ENCODE measurements at places on chromosomes 5 and 9.

- DNase-seq = no peak
Observed at GRCh38 chr9:9913276-9913832, 699.4 kb downstream of the PTPRD start.

GRCh38 chr5:25128606-25129005, 483.8 kb upstream of the CDH10 start:
- no peak for DNase-seq

DNA sequence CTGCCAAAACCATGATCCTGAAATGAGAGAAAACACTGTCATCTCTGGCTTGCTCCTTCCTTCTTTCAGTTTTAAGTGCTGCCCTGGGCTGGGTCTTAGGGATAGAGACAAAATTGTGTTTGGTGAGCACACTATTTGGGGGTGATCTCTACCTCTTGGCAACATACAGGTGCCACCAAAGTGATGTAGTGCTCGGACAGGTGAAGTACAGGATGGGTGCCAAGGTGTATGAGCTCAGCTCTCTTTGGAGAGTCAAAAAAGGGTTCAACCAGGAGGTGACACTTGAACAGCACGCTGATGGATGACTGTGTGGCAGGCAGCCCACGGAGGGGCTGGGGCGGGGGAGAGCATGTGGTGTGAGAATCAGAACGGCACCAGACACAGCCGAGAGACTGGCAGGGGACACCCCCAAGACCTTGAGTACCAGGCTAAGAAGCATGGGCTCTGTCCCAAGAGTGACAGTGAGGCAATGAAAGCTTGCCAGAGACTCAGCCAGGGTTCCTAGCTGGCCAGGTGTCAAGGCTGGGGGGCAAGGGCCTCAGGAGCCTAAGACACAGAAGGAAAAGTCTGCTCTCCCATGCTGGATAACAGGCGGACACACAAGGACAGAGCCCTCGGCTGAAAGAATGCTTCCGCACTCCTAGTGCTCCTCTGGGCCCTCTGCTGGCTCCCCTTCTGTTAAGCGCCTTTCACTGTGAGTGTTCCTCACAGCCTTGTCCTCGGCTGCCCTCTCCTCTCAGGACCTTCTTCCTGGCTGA, 2.5 kb downstream of the NHP2 start:
- DNase-seq = peak; percentile 37

DNA sequence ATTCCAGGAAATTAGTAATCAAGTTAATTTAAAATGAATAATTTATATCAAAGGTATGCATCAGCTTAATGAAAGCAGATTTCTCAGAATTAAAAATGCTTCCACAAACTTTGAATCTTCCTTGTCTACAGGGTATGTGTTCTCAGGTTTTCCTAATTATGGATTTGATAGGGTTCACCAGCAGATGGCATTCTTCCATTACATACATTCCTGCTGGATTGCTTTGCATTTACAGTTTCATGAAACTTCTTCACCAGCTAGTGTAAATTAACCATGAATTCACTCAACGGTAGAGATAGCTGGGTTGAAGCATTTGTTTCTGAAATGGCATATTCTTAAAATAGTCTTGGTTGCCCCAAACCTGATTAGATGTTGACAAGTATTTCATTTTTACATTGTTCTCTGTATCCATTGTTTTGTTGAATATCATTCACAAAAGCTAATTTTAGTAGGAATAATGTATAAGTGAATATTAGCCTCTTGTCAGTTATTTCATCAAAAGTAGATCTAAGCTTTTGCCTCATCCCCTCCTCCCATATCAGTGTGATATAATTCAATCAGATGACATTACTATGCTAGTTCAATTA, 68.7 kb upstream of the WDR41 start:
- DNase-seq = peak; percentile 71

- peak; percentile 40 for DNase-seq
Observed at GRCh38 chr5:125835293-125836172, 587.7 kb upstream of the GRAMD2B start.

DNA sequence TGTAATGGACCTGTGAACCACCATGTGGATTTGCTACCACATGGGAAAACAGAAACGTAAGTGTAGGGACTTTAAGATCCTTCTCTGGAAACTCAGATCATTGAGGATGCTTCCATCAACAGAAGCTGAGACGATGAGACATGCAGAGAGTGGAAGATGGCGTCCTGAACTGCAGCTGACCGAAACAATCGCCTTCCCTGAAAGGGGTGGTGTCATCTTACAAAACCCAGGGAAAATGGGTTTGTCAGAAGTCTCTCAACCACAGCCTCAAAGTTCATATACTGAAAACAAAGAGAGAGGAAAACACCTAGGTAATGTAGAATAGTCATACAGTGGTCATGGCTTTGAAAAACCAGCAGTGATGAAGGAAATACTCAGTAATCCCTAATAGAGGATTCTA, 6.6 kb upstream of the PTPN3 start:
- no peak for DNase-seq

GRCh38 chr5:45692481-45692880, 3.7 kb downstream of the HCN1 start:
- no peak for DNase-seq

DNA sequence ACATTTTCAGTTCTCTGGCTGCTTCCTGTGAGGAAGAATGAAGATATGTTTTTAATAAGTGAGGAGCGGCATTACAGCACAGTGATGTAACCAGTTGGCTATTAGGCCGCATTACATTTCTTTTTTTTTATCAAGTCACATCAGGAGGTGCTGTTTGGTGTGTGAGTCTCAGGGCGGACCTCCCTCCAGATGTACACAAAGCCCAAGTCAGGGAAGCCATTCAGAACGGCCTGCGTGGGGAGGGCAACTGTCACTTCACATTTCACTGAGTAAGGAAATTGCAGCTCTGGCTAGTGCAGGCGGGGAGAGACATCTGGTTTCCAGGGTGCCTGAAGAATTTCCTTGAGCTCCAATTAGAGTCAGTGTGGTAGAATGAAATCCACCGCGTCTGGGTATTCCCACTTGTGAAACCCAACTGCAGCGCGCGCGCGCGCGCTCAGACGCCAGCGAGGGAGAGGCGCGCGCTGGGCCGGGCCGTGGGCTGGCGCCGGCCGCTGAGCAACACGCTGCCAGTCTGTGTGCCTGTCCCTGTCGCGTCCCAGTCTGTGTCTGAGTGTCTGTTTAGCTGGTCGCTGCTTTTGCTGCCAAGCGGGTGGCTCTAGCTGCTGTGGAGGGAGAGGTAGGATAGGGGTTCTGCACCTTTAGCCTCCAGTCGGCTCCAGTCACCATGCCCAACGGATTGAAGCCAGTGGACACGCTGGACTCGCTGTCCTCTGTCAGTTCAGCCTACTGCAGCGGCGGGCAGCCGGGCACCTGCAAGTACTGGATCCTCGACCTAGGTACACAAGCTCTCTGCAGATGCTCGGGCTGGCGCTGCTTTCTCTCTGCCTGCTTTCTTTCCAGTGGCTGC, 140.8 kb upstream of the OTULINL start:
- DNase-seq = no peak

- peak; percentile 49 for DNase-seq
Observed at GRCh38 chr9:73269430-73270101, 117.9 kb downstream of the ANXA1 start.

DNA sequence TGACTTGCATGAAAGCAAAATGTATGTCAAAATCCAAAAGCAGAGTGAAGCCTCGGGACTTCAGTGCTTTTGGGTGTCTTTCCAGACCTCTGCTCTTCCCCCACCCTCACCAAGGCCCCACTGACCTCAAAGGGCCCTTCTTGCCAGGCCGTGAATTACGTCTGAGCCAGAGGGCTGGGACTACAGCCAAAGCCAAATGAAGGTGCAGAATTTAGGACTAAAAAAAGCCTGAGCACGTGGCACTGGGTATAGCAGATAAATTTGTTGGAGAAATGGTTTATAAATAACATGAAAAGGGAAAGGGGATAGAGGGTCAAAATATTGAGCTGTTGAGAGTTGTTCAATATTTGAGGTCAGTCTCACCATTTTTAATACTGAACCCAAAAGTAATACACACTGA, 163.4 kb downstream of the GHR start:
- no peak for DNase-seq

GRCh38 chr5:5419291-5420210, 2.9 kb upstream of the ICE1 start:
- DNase-seq = peak; percentile 85

DNA sequence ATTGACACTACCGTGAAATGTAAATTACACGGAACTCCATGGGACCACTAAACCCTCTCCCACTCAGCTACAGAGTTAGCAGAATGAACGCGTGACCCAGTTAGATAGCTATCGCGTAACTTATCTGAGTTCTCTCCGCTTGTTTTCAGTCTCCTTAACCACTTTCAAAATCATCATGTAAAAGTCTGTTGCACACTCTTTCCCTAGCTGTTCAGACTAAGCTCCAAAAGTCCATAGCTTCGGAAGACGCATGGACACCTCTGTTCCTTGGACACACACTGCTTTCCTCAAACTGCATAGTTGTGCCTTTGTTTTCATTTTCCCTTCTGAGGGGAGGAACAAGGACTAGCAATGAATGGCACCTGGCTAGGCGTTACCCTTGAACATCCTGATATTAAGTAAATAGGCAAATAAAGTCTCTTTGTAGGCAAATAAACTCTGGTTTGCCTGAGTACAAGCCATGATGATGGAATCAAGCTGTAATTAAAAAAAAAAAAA, 83.3 kb downstream of the DAPK1 start:
- DNase-seq = no peak

DNA sequence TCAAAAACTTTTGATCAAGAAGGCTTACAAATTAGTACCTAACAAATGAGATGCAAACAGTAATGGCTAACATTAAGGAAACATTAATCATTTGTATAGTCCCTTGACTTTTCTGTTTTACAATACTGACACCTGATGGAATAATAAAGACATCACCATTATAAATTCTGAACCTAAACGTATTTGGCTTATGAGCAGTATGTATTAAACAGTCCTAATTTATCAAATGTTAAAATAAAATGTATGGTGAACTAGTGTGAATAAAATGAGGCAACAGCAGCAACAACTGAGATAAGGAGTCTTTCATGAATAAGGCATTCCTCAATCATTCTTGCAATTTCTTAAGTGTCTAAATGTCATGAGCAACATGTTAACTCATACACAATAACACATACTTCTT, 6.0 kb downstream of the PUM3 start:
- peak; percentile 58 for DNase-seq
